ENCODE measurements at places on chromosomes 7 and 10.

DNA sequence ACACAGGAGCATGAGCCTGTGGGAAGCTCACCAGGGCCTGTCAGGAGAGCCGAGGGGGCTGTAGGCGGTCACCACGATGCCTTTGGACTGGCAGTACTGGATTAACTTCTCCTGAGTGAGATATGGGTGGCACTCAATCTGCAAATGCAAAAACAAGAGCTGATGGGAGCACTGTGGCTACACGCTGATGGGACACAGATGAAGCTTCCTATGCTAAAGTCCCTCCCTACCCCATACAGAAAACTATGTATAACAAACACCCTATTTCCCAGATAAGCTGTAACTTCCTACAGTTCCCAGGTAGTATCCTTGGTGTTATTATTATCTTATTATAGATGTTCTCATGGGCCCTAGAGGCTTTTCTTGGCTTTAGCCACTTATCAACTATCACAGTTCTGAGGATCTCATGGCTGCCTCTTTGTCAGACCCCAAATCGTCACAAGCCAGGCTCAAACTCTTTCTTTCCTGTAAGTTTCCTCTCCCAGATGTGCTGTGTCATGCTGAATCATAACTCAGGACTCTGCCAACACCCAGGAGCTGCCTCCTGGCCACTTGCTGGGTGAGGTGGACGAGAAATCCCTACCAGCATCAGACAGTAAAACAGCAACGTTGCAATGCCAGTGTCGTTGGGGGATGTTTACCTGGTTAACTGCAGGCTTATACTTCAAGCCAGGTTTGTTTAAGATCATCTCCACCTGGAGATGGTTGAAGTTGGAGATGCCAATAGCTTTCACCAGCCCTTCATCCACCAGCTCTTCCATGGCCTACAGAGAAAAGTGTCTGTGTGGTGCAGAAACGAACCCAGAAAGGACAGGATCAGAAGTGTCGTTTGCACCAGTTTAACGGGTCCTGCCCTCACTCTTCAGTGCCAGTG, 10.3 kb downstream of the AKR1B1 start:
- DNase-seq, result no peak

DNA sequence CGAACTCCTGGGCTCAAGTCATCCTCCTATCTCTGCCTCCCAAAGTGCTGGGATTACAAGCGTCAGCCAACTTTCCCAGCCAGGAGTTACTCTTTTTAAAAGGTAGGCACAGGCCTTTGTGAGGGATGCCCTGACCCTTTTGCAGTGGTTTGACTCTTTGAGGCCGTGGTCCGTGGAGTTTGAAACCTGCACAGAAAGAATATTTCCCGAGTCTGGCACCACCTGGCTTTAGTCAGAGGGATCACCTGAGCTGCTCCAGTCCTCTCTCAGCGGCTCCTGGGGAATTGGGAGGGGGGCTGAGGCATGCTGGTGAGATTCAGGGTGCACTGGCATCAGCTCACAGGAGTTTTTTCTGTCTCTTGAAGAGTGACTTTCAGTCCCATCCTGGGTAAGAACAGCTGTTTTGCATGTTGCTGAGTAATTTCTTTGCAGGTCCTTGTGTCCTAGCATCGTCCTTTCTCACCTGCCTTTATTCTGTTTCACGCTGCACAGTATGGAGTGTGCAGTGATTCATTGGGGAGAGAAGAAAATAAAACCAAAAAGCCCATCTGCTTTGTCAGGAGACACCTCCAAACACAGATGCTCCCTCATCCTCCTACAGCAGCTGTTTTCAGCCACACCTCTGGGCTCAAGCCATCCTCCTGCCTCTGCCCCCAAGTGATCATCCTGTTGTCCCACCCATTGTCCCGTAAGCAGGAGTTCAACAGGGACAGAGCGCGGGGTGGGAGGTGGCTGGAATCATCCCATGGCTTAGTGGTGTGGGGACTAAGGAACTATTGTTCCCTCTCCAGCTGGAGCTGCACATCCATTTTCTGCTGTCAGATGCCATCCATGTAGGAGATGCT, 284.7 kb downstream of the CAMK1D start:
- no peak for DNase-seq

DNA sequence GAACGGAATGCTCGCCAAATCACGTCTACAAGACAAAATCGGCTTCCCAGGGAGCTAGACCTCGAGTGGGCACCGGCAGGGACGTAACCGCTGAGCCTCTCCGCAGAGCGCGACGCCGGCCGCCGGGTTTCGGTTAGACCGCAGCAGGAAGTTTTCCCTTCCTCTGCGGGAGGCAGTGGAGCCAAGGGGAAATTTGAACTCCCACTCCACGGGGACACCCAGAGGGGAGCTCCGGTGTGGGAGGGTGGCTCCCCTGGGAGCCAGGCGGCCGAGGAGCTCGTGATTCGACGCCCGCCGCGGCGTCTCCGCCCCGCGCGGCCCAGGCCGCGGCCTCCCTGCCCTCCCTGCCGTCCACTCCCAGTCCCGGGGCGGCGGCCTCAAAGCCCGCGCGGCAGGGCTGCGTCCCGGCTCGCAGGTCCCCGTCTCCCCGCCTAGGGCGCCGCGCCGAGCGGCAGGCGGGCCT, 426 bp downstream of the SYPL1 start:
- no peak for DNase-seq

GRCh38 chr7:25839084-25839769, 312.8 kb upstream of the NFE2L3 start:
- no peak for DNase-seq

GRCh38 chr10:117830787-117831212, 215.9 kb downstream of the RAB11FIP2 start:
- DNase-seq, result no peak

GRCh38 chr7:134465491-134465890, 6.6 kb upstream of the AKR1B1 start:
- DNase-seq, result no peak

GRCh38 chr10:14089556-14090292, 241.0 kb downstream of the FRMD4A start:
- DNase-seq, result no peak

- DNase-seq, result no peak
These were observed 25.7 kb upstream of the LOXL4 start for GRCh38 chr10:98293550-98294269.

Data from activated CD4-positive, alpha-beta T cell treated with anti-CD3 and anti-CD28 coated beads, Interleukin-2, amount 50 U/mL, for 1 hour (primary cell).